ENCODE measurements at places on chromosomes 6 and 20. TPM values are rescaled to one million over a fixed set of nuclear protein-coding genes. Genes with fewer than 3 reads are reported as not detected.

GRCh38 chr6:34305497-34305896, 56.7 kb upstream of the SMIM29 start:
- no peak for DNase-seq

DNA sequence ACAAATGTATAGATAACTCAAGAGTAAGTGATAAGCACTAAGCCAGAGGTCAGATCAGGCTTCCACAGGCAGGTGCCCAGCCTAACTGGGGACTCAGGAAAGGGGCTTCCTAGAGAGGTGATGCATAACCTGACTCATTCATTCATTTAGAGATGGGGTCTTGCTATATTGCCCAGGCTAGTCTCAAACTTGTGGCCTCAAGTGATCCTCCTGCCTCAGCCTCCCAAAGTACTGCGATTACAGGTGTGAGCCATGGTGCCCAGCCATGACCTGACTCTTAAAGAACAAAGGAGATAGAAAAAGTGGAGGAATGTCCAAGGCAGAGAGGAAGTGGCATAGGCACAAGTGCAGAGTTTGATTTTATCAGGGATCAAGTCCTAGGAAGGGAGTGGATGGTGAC, 41.9 kb downstream of the GJA10 start:
- DNase-seq: no peak

- DNase-seq: no peak
Observed at GRCh38 chr6:158304254-158304653, 8.0 kb upstream of the TULP4 start.

DNA sequence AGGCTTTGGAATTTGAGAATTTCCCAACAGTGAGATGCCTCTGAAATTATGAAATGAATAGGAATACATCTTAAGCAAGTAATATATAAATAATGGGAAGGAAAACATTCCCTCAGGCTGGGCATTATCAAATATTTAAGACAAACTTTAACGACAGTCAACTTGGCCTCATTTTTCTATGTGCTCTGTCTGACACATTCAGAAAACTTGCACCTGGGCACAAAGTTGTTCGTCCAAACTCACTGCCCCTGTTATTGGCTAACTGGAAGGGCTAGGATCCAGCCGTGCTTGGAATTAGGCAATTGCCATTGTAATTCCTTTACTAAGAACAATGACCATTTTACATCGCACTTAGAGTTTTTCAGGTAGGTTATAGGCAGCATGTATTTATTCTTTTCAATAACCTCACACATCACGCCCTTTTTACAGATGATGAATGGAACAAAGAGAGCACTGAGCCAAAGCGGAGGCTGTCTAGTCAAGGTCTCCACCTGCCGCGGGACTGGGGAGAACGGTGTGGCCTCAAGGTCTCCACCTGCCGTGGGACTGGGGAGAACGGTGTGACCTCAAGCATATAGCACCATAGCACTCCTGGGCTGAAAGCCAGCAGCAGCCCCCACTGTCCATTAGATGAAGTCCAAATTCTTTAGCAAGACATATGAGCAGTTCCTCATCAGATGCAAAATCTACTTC, 40.7 kb upstream of the FOXQ1 start:
- no peak for DNase-seq

GRCh38 chr6:39086294-39086693, 28.7 kb downstream of the SAYSD1 start:
- no peak for DNase-seq

- DNase-seq: no peak
Observed at GRCh38 chr20:17630151-17630805, 51.8 kb downstream of the RRBP1 start.

DNA sequence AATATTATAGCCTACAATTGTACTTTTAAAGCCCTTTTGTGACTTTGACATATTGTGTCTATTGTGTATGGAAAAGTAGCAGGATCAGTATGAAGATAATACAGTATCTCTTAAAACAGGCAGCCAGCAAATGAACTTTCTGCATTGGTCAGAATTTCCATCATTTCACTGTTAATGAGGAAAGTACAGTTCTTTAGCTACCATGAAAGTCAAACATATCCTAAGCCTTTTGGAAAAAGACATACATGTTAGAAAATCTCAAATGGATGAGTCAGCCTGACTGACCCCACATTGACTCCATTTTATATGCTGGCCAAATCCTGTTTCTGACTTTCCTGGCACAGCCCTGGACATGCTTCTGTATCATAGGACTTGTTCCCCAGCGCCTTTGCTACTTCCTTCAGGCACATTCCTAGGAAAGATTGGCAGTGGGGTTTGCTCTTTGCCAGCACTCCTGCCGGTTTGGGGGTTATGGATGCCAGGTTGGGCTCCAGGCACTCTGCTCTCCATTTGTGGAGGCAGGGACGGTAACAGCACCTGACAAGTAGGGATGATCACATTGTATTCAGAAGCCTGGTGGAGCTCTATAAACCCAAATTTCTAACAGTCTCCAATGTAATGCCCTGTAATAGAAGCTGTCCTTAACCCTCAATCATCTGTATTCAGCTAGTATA, 43.7 kb downstream of the TOP1 start:
- DNase-seq: no peak

GRCh38 chr6:14887986-14888574, 357.8 kb upstream of the JARID2 start:
- DNase-seq: no peak

DNA sequence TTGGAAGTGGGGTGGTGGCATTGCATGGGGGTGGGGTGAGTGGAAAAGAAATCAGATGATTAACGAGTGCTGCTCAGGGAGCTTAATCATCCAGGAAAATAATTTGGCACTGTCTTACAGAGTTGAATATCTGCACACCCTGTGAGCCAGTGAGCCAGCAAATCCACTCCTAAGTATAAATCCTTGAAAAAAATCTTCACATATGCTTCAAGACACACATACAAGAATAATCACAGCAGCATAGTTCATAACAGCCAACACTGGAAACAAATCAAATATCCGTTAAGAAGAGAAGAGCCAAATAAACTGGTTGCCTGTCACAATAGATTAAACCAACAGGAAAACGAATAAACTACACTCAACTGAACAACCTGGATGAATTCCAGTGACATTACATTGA, 62.8 kb downstream of the SAMD3 start:
- no peak for DNase-seq

- DNase-seq: no peak
Observed at GRCh38 chr6:75188221-75188925, 17.5 kb downstream of the COL12A1 start.

GRCh38 chr6:121205569-121205968, 128.7 kb downstream of the TBC1D32 start:
- no peak for DNase-seq

- no peak for DNase-seq
Observed at GRCh38 chr6:17816921-17817611, 110.3 kb upstream of the NUP153 start.

DNA sequence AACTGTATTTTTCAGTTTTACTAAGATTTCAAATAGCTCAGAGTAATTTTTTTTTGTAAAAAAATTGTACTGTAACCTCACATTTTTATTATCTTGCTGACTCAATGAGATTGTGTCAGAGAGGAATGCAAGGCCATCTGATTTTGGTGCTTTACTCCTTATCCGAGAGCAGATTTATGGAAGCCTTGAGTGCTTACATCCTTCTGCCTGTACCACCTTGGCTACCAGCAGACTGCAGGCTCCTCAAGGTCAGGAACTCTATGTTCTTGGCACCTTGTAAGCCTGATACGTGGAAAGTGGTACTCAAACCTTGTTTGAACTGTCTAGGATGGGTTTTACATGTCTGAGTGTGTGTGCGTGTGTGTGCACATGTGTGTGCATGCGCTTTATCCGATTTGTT, 80.1 kb upstream of the MLIP start:
- DNase-seq: no peak

GRCh38 chr20:20019123-20019522, 2.0 kb downstream of the NAA20 start:
- no peak for DNase-seq

DNA sequence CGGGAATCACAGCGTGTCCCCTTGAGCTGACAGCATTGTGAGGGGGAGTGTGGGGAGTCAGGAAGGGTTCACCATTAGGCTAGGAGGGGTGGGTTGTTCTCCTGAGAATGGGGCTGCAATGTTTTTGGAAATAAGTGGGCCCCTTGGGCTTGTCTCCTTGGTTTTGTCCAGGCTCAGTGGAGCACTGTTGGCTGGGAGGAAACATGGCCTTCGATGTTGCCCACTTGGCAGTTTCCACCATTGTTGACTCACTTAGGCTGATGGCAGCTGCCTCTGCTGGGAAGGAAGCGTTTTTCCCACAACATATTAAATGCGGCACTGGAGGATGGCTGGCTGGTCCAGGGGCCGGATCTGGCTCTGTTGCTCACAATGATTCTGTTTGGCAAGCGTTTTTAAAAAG, 512.1 kb downstream of the QKI start:
- no peak for DNase-seq

DNA sequence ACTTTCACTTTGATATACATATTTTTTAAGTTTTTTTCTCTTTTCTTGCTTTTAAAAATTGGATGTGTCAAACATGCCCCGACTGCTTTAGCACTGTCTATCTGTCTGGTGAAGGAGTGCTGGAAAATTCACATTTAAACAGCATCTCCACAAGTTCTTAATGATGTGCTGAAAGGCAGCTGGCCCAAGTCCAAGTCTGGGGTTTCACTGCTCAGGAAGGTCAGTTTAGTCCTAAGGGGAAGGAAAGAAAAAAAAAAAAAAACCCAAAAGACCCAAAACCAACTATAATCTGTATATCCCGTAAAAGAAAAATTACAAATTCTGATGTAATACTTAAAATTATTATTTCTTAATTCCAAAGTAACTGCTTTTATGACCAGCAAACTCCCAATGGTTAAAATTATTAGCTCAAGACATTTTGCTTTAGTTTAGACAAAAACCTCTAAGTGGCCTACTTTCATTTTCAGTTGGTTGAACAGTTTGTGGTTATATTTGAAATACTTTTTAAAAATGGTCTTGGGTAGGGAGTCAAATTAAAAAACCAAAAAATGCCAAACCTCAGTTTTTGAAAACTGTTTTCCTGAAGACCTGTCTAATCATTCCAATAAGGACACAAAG, 79.5 kb upstream of the PREP start:
- no peak for DNase-seq

DNA sequence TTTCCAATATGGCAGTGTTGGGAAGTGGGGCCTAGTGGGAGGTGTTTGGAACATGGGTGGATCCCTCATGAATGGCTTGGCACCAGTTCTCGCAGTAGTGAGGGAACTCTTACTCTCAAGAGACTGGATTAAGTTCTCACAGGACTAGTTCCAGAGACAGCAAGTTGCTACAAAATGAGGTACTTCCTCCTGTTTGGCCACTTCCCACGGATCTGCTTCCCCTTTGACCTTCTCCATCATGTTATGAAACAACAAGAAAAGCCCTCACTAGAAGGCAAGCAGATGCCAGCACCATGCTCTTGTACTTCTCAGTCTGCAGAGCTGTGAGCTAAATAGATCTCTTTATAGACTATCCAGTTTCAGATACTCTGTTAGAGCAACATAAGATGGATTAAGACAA, 3.1 kb downstream of the RSPH3 start:
- DNase-seq: no peak

DNA sequence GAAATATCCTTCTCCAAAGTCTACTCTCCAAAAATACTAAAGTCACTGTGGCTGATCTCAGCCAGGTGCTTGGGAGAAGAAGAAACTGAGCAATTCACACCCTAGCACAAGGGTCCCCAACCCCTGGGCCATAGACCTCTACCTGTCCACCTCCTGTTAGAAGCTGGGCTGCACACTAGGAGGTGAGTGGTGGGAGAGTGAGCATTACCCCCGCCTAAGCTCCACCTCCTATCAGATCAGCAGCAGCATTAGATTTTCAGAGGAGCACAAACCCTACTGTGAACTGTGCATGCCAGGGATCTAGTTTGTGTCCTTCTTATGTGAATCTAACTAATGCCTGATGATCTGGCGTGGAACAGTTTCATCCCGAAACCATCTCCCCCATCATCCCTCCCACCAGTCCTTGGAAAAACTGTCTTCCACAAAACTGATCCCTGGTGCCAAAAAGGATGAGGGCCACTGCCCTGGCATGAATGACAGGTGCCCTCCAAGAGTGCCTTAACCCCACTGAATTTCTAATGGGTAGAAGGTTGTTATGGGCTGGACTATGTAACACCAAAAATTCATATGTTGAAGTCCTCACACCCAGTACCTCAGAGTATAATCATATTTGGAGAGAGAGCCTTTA, 109.2 kb upstream of the CDYL start:
- DNase-seq: no peak

- no peak for DNase-seq
Observed at GRCh38 chr6:43146709-43147688, 24.1 kb upstream of the SRF start.

DNA sequence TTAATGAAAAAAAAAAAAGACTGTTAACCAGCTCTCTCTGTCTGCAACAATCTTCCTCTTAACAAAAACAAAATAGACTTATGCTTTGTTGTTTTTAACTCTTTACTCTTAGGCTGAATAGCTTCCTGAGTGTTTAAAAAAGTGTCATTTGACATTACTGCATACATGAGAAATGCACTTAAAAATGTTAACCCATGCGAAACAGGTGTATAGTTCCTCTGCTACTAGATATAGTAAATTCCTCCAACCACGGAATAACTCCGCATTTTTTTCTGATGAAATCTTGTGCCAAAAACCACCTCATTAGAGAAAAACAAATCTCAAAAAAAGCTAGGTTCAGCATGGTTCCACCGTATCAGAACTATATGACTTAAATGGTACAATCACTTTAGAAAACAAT, 426.0 kb downstream of the ADGRB3 start:
- no peak for DNase-seq

- peak; percentile 80 for DNase-seq
Observed at GRCh38 chr6:11537229-11538051, at the start of gene TMEM170B. TSS of gene TMEM170B (plus strand) at chr6:11537749. CDS start at chr6:11538278, 529 bp downstream.

DNA sequence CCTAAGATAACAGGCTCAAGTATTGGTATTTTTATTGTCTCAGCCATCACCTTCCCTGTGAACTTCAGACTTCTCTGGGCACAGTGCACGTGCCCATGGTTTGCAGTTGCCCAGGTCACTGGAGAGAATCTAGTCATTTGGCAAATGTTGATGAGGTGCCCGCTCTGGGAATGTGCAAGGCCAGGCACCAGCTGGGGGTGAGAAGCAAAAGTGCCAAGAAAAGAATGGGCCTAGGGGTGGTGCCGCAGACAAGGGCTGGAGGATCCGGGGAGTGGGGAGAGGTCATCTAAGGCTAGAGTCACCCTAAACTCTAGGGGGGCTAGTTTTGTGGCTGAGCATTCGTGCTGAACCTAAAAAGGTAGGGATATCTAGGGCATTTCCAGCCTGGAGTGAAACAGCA, 57.0 kb upstream of the VSTM2L start:
- DNase-seq: no peak

ELOVL4 gene
- 3.2 TPM for polyA plus RNA-seq

GCLC gene
- 34.1 TPM for polyA plus RNA-seq

PHIP gene
- 11.1 TPM for polyA plus RNA-seq

TEAD3 gene
- polyA plus RNA-seq: 126 TPM

NCOA6 gene
- polyA plus RNA-seq: 18.8 TPM

DST gene
- 125 TPM for polyA plus RNA-seq

SLC35F1 gene
- 0.92 TPM for polyA plus RNA-seq

ZC2HC1B gene
- polyA plus RNA-seq: not detected

TAP1 gene
- polyA plus RNA-seq: 49.8 TPM

SLC32A1 gene
- polyA plus RNA-seq: not detected
